Sciatic nerve (tissue), 2 donors: ENCODE measurements at places on chromosomes 16 and 17.

DNA sequence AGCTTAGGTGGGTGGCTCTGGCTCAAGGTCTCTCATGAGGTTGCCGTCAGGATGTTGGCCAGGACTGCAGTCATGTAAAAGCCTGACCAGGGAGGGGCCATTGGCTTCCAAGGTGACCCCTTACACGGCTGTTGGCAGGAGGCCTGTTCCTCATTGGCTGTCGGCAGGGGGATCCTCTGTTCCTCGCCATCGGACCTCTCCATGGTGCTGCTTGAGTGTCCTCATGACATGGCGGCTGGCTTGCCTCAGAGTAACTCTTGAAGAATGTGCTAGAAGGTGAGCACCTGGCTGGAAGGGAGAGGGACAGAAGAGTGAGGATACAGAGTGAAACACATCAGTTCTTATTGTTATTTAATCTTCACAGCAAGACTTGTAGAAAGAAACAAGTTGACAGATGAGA, 4.7 kb upstream of the RPRML start:
- no peak for DNase-seq

DNA sequence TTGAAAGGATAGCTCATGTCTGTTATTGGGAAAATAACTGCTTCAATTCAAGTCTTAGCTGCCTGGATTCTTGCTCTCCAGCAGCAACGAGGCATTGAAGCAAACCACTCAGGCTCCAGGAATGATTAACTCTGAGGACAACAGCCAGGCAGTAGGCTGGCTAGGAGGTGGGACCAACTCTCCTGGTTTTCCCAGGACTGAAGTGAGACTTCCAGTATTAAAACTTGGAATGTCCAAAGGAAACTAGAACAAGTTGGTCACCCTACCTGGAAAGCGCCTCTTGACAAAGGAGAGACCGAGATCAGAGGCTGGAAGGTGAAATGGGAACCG, 100.7 kb downstream of the SALL1 start:
- no peak for DNase-seq

DNA sequence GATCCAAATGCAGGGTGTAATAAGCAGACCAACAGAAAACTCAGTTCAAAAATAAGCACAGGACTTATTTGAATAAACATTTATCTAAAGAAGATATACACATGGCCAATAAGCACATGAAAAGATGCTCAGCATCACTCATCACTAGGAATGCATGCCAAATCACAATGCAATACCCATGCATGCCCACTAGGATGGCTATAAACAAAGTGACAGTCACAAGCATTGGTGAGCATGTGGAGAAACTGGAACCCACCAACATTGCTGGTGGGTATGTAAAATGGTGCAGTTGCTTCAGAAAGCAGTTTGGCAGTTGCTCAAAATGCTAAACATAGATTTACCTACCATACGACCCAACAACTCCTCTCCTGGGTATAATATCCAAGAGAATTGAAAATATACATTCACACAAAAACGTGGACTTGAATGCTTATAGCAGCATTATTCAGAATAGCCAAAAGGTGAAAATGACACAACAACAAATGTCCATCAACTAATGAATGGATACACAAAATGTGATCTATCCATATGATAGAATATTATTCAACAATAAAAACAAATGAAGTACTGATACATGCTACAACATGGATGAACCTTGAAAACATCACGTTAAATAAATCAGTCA, 20.1 kb downstream of the UBE2O start:
- DNase-seq: no peak

DNA sequence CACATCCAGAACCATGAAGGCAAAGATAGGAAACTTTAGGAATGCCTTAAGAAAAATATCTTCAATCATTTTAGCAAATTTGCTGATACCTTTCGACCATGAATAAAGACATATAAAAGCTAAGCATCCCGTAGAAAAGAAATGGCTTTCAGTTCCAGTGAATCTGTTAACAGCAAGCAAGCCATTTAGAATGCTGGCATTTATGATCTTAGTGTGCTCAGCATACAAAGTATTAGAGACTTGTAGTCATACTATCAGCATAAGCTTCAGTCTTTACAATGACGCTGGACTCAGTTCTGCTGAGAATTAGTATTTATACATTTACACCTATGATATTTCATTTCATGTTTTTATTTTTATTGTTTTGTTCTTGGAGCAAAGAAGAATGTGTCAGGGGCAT, 38.7 kb downstream of the VAT1L start:
- no peak for DNase-seq

GRCh38 chr17:5595831-5596230, 11.5 kb upstream of the NLRP1 start:
- DNase-seq: no peak
